ENCODE measurements at places on chromosomes 12 and 14.

- DNase-seq = no peak
Measured at GRCh38 chr14:100610511-100611217, 23.4 kb upstream of the BEGAIN start.

GRCh38 chr12:77343291-77343690, 277.9 kb upstream of the E2F7 start:
- no peak for DNase-seq

DNA sequence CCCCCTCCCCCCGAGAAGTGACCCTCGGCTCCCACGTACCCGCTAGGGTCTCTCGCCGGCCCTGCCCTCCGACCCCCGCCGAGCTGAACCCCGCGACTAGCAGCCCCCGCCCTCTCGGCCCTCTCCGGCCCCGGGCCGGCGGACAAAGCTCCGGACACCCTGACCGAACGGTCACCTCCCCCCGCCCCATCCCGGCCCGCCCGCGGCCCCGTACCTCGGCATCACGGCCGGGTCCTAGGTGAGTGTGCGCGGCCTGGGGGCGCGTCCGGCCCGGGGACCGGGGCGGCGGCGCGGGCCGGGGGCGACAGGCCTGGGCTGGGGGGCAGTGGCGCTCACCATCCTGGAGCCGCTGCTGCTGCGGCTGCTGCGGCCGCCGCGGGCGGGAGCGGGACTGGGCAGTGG, at the start of gene FIGNL2:
Gene FIGNL2 (minus strand): TSS at position 393 of the 402 bp plus-strand sequence. CDS start 26,305 bp downstream, outside the sequence.
- no peak for DNase-seq

DNA sequence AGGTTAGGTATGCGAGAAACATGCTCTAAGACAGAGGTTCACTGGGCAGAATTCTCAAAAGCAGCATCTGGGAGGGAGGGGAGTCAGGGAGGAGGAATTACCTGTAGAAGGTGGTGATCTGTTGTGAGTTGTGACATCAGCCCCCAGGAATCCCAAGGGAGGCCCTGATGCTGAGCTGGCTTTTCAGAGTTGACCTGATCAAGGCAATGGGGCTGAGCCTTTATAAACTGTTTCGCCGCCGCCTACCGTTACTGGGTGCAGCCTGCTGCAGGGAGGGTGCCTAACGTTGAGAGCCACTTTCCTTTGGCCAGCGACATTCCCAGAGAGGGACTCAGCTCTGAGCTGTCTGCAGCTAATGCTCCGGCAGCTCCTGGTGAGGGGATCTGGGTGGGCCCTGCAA, 257.9 kb upstream of the TMEM132C start:
- DNase-seq = no peak

GRCh38 chr14:22981876-22982476, 375 bp downstream of the AJUBA start:
- DNase-seq = no peak

- DNase-seq = no peak
Measured at GRCh38 chr12:106446419-106447092, 89.0 kb downstream of the POLR3B start.

- peak; percentile 97 for DNase-seq
Measured at GRCh38 chr12:54560374-54560858, 11.0 kb downstream of the PDE1B start.

- peak; percentile 51 for DNase-seq
Measured at GRCh38 chr14:95516554-95517181, at the start of gene SYNE3. Gene SYNE3, minus strand, starts transcription at chr14:95516650. Its CDS starts 40,829 bp downstream, at chr14:95475821.

GRCh38 chr14:102828151-102828550, 50.9 kb downstream of the TRAF3 start:
- peak; percentile 76 for DNase-seq

DNA sequence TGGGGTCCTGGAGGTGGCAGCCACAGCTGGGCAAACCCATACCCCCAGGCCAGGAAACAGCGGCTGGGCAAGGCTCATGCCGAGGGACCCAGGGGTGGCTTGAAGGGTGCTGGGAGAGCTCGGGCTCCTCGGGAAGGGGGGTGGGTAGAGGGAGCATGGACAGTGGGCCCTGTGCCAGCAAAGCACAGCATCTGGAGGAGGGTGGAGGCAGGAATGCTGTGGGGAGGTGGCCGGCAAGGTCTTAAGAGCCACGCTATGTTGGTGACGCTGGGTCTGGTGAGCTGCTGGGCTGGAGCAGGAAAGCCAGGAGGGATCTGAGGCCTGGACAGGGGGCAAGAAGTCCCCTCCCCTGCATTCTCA, 48.2 kb upstream of the DLK1 start:
- no peak for DNase-seq

DNA sequence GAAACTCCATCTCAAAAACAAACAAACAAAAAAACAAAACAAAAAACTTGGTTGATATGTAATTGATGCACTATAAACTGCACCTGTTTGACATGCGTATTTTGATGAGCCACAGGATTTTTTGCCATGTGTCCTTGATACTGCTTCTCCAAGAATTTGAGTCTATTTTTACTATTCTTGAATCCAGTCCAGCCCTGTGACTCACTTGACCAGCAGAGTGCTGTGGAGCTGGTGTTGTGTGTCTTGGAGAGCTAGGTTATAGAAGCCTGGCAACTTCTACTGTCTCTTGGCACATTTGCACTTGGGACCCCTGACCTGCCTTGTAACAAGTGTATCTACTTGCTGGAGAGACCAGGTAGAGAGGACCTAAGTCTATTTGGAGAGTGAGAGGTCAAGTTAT, 52.0 kb downstream of the KLRG1 start:
- no peak for DNase-seq

- DNase-seq = no peak
Measured at GRCh38 chr12:28443337-28443736, 253.1 kb downstream of the CCDC91 start.

DNA sequence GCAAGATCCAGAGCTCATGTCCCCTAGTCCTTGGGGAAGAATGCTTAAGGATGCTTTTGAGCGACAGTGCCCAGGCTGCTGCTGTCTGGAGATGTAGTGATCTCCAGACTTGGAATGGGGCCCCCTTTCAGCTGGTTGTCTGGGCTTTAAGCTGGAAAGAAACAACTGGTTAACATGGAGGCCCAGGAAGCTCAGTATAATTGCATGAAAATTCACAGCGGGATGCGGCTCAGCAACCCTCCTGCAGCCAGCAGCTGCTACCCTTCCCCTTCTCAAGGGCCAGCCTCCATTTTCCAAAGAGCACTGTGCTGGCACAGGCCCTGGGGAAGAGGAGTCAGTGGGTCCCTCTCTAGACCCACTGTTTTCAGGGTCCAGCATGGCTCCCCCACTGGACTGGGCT, 26.3 kb downstream of the RAB35 start:
- no peak for DNase-seq

GRCh38 chr12:104189915-104190555, 25.5 kb upstream of the TXNRD1 start:
- DNase-seq = no peak

DNA sequence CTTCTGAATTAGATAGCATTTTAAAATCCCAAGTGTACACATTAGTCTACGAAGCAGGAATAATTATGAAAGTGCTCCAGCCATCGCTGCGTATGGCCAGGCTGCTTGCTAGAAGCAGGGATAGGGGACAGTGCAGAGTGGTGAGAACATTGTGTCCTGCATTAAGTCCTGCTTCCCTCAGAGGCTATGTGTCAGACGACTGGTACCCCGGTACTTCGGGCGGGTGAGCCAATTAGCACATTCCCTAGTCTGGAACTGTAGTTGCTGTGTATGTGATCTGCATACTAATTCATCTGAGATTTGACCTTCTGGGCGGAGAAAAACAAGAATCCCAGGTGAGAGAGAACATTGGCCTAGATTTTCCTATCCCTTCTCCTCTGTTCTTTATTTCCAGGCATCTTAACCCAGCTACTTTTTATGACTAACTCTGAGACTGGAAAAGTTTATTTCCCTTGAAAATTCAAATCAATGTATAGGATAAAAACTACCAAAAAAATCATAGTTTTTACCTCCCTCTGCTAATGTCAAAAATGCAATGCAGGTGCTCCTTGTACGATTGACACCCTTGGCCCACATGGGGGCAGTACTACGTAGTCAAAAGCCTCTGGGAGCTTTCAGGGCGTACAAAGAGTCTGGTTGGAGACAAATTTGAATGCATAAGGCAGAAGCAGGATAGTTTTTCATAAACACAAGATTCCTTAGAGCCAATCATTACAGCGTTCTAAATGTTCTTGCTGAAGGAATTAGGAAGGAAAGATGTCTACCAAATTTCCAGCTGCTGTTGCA, 764.3 kb downstream of the NOVA1 start:
- peak; percentile 39 for DNase-seq

DNA sequence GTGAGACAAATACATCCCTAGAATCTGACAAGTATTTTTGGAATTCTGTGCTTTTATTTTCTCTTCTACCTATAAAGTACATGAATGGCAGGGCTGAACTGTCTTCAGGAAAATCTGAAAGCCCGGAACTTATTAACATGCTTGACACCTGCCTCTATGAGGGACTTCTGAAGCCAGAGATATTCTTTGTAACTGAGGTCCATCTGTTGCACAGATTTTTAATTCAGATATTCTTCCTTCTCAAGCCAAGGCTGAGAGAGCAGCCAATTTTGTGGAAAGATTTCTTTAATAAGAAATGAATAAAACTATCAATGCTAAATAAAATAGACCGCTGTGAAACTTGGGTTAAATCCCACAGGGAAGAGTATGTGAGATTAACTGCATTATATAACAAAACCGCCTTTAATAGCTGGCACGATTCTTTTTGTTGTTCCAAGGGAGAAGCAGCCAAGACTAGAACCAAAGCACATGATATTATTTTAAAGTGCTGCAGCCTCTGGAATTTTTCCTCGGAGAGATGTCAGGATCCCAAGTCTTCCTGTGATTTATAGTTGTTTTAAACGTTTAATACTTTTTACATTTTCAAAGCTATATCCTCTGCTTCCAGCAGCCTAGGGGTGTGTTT, 148.9 kb downstream of the CRADD start:
- no peak for DNase-seq
